Smooth muscle cell of the brain vasculature (primary cell): ENCODE measurements at places on chromosomes 6 and 20.

DNA sequence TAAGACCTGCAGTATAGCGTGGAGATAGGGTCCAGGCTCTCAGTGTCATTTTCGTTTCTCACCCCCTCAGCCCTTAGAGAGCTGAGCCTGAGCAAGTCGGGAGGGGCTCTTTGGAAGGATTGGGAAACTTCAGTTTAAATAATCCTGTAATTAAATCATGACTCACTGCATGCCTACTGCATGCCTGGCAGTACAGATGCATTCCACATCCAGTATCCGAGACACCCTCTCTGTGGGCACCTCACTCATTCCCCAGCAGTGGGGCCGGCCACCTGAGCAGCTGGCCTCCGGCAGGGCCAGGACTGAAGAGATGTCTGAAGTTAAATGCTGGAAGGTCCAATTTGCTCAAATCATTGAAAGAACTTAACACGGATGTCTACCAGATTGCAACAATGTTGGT lies 316.6 kb downstream of the THBS2 start:
- no peak for DNase-seq

DNA sequence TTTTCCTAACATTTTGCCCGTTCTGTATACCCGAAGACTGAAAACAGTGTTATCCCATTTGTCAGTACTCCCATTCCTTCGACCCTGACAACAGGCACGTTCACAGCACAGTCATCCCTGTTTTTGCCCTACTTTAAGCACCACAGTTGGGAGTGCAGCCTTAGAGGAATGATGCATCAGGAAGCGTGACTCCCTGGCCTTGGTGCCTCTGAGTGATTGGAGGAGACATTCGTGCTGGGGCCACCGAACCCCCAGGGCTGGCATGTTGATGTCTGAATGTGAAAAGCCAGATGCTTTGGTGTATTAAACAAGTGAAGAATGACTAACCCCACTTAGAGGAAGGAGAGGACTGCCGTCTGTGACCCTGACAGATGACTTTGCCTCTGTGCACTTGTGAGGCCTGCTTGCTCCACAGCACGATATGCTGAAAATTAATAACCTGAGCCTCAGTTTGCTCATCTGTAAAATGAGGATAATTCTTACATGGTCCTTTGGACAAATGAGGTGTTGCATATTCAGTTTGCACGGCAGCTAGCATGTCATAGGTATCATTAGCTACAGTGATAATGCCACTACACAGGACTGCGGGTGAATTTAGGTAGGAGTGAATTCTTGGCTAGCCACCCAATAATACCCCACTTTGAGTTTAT lies 36.0 kb downstream of the STK35 start:
- no peak for DNase-seq

DNA sequence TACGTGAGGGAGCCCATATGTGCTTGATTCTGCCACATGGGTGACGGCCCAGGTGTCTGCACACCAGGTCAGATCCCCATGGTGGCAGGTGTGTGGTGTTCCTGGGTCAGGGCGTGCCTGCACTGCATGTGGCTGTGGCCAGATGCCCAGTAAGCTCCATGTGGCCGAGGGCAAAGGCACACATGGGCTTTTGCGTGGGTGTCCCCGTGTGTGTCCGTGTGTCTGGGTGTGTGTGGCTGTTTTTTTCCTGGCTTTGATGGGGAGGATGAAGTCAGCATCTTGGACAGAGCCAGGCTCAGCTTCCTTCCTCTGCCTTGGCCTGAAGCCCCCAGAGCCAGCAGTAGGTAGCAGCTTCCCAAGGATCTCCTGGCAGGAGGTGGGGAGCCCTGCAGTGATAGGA lies 1.5 kb upstream of the TNXB start:
- DNase-seq, result no peak

GRCh38 chr20:24518515-24518914 lies 49.1 kb downstream of the SYNDIG1 start:
- DNase-seq, result no peak

GRCh38 chr6:114955363-114955762 lies 612.5 kb upstream of the HS3ST5 start:
- DNase-seq, result no peak

GRCh38 chr6:19535351-19535750 lies 301.8 kb upstream of the ID4 start:
- no peak for DNase-seq
